ENCODE measurements at places on chromosomes 13 and 19. TPM values are rescaled to one million over a fixed set of nuclear protein-coding genes. Genes with fewer than 3 reads are reported as not detected.
A peak's percentile ranks its signal among the peaks of the same experiment; 100 is the strongest.

DNA sequence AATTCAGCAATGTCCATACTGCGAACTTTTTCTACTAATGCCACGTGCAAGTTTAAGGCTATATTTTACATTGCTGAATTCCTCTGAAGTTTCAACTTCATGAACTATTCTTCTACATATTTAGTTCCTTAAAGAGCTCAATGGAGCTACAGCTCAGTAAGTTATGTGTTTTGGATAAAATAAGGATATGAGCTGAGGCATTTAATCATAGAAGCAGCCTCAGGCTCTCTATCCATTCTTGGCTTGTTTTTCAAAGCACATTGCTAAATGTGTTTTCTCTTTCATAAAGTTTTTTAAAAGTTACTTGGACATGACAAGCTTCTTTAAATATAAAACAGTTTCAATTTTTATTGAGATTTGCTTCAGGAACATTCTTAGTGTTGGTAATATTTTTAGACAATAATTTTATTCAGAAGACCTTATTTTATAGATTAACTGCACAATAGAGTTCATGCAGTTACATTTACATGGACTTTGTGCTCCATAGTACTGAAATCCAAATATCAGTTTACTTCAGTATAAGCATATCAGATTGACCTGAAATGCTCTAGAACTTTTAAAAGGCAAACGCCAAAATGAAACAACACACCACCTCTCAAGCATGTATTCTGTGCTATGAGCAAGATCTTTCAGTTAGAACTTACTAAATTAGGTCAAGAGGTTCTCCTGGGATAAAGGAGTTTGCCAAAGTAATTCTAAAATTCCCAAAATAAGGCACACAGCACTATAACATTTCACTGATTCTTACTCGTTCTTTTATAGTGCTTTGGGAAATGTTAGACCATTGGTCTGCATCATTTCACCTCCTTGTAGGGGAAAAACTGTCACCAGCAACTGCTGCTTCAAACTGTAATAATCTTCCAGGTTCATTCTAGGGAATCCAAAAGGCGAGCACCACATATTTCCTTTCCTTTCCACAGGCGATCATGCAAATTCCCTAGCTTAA lies 275.5 kb downstream of the ENOX1 start:
- no peak for DNase-seq
- peaks cover 18% of the 10 kb centered on the region for H3K4me1 ChIP-seq
- H3K36me3 ChIP-seq = no peaks in the 10 kb centered on the region
- peak overlapping the region; percentile 73 for H3K27ac ChIP-seq
- H3K27me3 ChIP-seq = no peaks in the 10 kb centered on the region
- H3K4me3 ChIP-seq = peak overlapping the region; percentile 21

GRCh38 chr13:87622971-87623370 lies 48.2 kb upstream of the SLITRK5 start:
- DNase-seq = no peak
- H3K36me3 ChIP-seq = no peaks in the 10 kb centered on the region
- H3K27ac ChIP-seq = no peak overlapping the region
- H3K4me1 ChIP-seq = no peaks in the 10 kb centered on the region
- no peaks in the 10 kb centered on the region for H3K27me3 ChIP-seq
- H3K4me3 ChIP-seq = no peak overlapping the region

DNA sequence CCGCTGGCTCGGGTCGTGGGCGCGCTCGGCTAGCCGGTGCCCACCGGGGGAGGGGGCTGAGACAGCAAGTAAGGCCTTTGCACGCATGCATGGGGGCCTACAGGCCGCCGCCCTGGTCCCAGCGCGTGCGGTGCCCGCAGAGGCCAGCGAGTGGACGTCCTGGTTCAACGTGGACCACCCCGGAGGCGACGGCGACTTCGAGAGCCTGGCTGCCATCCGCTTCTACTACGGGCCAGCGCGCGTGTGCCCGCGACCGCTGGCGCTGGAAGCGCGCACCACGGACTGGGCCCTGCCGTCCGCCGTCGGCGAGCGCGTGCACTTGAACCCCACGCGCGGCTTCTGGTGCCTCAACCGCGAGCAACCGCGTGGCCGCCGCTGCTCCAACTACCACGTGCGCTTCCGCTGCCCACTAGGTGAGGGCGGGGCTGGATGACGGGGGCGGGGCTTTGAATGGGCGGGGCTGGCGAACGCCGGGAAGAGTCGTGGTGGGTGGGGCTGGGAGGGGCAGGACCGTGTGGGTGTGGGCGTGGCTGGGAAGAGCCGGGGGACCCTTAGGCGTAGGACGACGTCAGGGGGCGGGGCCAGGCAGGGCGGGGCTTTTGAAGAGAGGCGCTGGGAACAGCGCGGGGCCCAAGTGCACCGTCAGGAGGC lies 2.1 kb downstream of the CILP2 start:
- H3K4me1 ChIP-seq = peaks cover 4% of the 10 kb centered on the region
- H3K4me3 ChIP-seq = peak overlapping the region; percentile 43
- H3K27ac ChIP-seq = no peak overlapping the region

- H3K4me3 ChIP-seq = no peak overlapping the region
- DNase-seq = no peak
- H3K36me3 ChIP-seq = no peaks in the 10 kb centered on the region
Measured at GRCh38 chr19:39200803-39201115, 3.3 kb downstream of the SYCN start.

AMER2 gene
- total RNA-seq = not detected

- H3K27ac ChIP-seq = peak overlapping the region; percentile 24
- H3K36me3 ChIP-seq = peaks cover 13% of the 10 kb centered on the region
- no peak overlapping the region for H3K4me3 ChIP-seq
Measured at GRCh38 chr13:50016444-50016843, 1.2 kb downstream of the KCNRG start.

FREM2 gene
- total RNA-seq = 0.14 TPM

DNA sequence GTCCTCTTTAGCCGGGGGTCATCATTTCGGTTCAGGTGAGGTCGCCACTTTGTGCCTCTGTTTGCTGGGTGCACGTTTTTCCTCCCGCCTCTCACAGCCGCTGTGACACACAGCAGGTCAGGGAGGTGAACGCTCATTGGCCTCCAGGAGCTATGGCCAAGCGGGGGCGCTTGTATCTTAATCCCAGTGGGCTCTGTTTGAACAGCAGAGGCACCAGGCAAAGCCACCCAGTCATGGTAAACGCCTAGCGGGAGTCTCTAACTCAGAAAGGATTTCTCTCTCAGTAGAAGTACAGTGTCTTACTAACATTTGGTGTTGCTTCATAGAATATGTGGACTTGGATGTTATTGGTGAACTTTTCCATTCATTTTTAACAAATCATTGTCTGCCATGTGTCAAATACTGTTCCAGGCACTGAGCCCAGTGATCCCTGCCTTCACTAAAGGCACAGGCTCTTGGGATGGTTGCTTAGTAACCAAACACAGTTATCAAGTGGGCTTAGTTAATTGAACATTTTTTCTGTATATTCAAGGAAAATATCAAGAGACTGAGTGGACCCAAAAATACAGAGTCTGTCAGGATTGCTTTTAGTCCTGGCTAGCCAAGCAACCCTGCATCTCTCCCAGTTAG lies 186.7 kb downstream of the STK24 start:
- no peak overlapping the region for H3K27ac ChIP-seq
- H3K36me3 ChIP-seq = peaks cover 4% of the 10 kb centered on the region
- H3K27me3 ChIP-seq = no peaks in the 10 kb centered on the region
- DNase-seq = no peak
- H3K4me3 ChIP-seq = no peak overlapping the region

PTGIR gene
- 106 TPM for total RNA-seq

GSX1 gene
- total RNA-seq = not detected

DNA sequence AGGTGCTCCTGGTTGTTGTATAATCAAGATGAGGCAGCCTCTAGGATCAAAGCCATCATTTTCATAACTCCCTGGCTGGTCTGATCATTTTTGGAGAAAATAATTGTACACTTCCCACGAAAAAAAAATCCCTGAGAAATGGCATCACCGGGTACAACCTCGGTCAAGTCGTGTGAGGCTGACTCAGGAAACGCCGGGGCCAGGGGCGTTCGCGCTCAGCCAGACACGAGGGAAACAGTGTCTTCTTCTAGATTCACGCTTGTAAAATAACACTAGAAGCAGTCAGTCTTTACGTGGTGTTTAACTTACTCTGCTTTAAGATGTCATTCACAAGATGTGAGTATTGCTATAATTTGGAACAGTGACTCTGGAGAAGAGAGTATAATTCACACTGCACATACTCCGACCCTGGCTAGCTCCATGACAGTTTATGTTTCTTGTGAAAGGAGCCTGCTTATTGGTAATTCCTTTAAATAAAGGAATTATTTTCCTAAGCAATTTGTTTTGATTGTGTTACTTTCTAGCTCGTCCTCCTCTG lies 109.0 kb upstream of the SOX1 start:
- H3K4me1 ChIP-seq = no peaks in the 10 kb centered on the region
- no peaks in the 10 kb centered on the region for H3K36me3 ChIP-seq
- no peak overlapping the region for H3K27ac ChIP-seq
- no peak for DNase-seq

All from thoracic aorta (tissue), 2 donors.